ENCODE measurements at places on chromosomes 6 and 20. TPM values are rescaled to one million over a fixed set of nuclear protein-coding genes. Genes with fewer than 3 reads are reported as not detected.

Gene RNF182
- total RNA-seq, result 0.53 TPM

Gene C20orf202
- total RNA-seq, result 0.35 TPM

Gene BPIFB4
- 0.09 TPM for total RNA-seq

Gene FAM217A
- not detected for total RNA-seq

Gene ATXN1
- 19.9 TPM for total RNA-seq

Gene CRISP1
- total RNA-seq, result not detected

Gene VSTM2L
- 2.4 TPM for total RNA-seq

Gene NKAIN2
- 2.5 TPM for total RNA-seq

Gene ZNF217
- total RNA-seq, result 7.2 TPM

Gene RAET1G
- 0.09 TPM for total RNA-seq

Gene HLA-DOA
- 1.5 TPM for total RNA-seq

Gene SEL1L2
- total RNA-seq, result not detected

Gene AGER
- total RNA-seq, result 3.7 TPM

Gene GJA10
- not detected for total RNA-seq

Gene SAPCD1
- total RNA-seq, result 2.7 TPM

Gene HLA-DPB1
- total RNA-seq, result 12.1 TPM

Gene KIF16B
- total RNA-seq, result 24.7 TPM

Gene FOXO3
- 21.8 TPM for total RNA-seq

Gene MUCL3
- total RNA-seq, result not detected

Gene SLC17A3
- total RNA-seq, result not detected

Gene CTCFL
- total RNA-seq, result 0.04 TPM

Gene GCNT2
- 1.9 TPM for total RNA-seq

Gene OR2J3
- total RNA-seq, result not detected

Gene ENPP5
- total RNA-seq, result 4.7 TPM

Gene PKIG
- total RNA-seq, result 48.2 TPM

Gene RHAG
- total RNA-seq, result 0.35 TPM

Gene KCNQ5
- 0.44 TPM for total RNA-seq

Gene RSPO3
- 8.8 TPM for total RNA-seq

Gene CCN5
- 0.18 TPM for total RNA-seq

Gene SNRNP48
- total RNA-seq, result 11.8 TPM

Gene GUCA1A
- total RNA-seq, result 0.04 TPM

Gene BLOC1S5
- 15.7 TPM for total RNA-seq

Gene MAP3K7
- 27.9 TPM for total RNA-seq

Gene SLC17A4
- total RNA-seq, result not detected

Gene CRIP3
- 1.1 TPM for total RNA-seq

Gene OOEP
- total RNA-seq, result not detected

Gene SFTA2
- total RNA-seq, result not detected

Gene OR12D3
- total RNA-seq, result not detected

Gene JPH2
- 76.8 TPM for total RNA-seq

Gene DEFB123
- total RNA-seq, result not detected
